ENCODE measurements at places on chromosomes 3 and 15.
A peak's percentile ranks its signal among the peaks of the same experiment; 100 is the strongest.

GRCh38 chr3:69499899-69500421, 114.1 kb upstream of the FRMD4B start:
- no peak for DNase-seq

DNA sequence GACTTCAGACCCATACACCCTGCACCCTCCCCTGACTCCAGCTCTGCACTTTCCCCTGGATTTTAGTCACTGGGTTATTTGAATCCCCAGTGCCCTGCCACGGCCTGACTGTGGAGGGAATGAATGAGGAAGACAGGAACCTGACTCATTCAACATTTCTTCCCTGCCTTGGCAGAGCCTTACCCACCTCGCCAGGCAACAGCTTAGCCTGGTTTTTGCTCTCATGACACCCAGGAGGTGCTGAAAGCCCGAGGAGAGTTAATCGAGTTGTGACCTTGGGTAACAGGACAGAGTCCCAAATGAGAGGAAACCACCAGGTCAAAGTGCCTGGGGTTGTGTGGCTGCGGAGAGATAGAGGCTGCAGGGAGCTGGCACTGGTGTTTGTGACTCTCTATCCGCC, 128.3 kb downstream of the SMAD6 start:
- DNase-seq, result no peak

DNA sequence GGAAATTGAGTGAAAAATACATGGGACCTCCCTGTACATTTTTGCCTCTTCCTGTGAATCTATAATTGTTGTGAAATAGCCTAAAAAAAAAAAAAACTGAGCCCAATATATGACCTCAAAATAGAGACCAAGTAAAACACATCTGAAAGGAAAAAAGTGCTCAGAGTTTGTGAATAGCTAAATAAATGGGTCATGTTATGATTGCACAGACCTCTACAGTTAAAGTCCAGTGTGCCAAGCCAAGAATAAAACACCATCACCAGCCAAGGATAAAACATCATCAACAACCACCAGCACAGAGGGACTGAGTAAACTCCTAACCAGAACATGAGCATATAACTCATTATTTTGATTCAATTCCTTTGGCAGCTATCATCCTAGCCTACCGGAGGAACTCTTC, 115.6 kb upstream of the AGTR1 start:
- DNase-seq, result no peak

- DNase-seq, result peak; percentile 17
Observed at GRCh38 chr3:53845103-53845880, 927 bp downstream of the CHDH start.

- DNase-seq, result no peak
Observed at GRCh38 chr3:65627062-65627461, 411.7 kb downstream of the MAGI1 start.

GRCh38 chr3:12822725-12823373, 18.5 kb downstream of the RPL32 start:
- no peak for DNase-seq

Measured in stimulated activated naive B cell treated with anti-CD40 and anti-IgM and Interleukin-4, amounts not matched to agents 10 μg/mL and 1 μg/mL and 100 μg/mL, for 72 hours (primary cell).